ENCODE measurements at places on chromosomes 5 and 9. TPM values are rescaled to one million over a fixed set of nuclear protein-coding genes. Genes with fewer than 3 reads are reported as not detected.

FAT2 gene
- total RNA-seq = 0.05 TPM

PCA3 gene
- not detected for total RNA-seq

IL5 gene
- not detected for total RNA-seq

CYLC2 gene
- not detected for total RNA-seq

GRAMD2B gene
- total RNA-seq = 17.8 TPM

HMMR gene
- total RNA-seq = 29.6 TPM

PCDHA10 gene
- 0.23 TPM for total RNA-seq

SLCO4C1 gene
- not detected for total RNA-seq

NFX1 gene
- 22.0 TPM for total RNA-seq

ZNF366 gene
- total RNA-seq = 0.05 TPM

DBH gene
- not detected for total RNA-seq

IRGM gene
- total RNA-seq = not detected

C5 gene
- 1.5 TPM for total RNA-seq

CCDC192 gene
- total RNA-seq = not detected

SLC46A2 gene
- total RNA-seq = not detected

AJM1 gene
- 2.1 TPM for total RNA-seq

SPINK4 gene
- not detected for total RNA-seq

PCDHA12 gene
- total RNA-seq = 0.18 TPM

FIBCD1 gene
- 26.0 TPM for total RNA-seq

CDC23 gene
- total RNA-seq = 24.6 TPM

SLC30A5 gene
- total RNA-seq = 87.3 TPM

Measured in smooth muscle cell of the umbilical artery (primary cell).